HFFc6 (cell line): ENCODE measurements at places on chromosomes 1 and 21. TPM values are rescaled to one million over a fixed set of nuclear protein-coding genes. Genes with fewer than 3 reads are reported as not detected.

Gene KCTD3
- 24.2 to 28.1 TPM (median 27.4 TPM) in 3 replicates for total RNA-seq

Gene ITGB2
- total RNA-seq = 0.45 to 0.69 TPM in 2 of 3 replicates, not detected in the other

Gene S100A7
- total RNA-seq = not detected in 3 replicates

DNA sequence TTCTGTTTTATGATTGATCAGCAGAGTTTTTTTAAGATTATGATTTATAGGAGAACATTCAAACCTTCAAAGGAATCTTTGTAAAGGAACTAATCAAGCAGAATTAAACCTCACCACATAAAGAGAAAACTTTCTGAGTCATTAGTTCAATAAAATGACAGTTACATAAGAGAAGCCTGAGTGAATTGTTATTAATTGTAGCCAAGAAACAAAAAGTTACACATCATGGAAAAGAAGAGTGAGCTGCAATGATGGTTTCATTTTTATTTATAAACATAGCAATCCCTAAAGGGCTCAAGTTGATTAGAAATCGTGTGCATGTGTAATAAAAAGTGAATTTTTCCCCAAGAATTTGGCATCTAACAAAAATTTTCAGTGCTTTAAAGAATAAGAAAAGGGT, 731.4 kb downstream of the LTN1 start:
- DNase-seq = no peak

- no peak for DNase-seq
Observed at GRCh38 chr1:5731110-5731423, 261.2 kb downstream of the NPHP4 start.

Gene SLFNL1
- total RNA-seq = 0.11 TPM in 1 of 2 replicates, not detected in the other

GRCh38 chr1:41013796-41014195, 7.7 kb downstream of the SLFNL1 start:
- DNase-seq = no peak

GRCh38 chr1:205583461-205584130, 48.2 kb downstream of the ELK4 start:
- DNase-seq = no peak

Gene RGS5
- total RNA-seq = 3.6 to 8.2 TPM (median 5.3 TPM) in 3 replicates

- DNase-seq = no peak
Observed at GRCh38 chr1:161770250-161770649, 4.1 kb downstream of the ATF6 start.

GRCh38 chr1:208093754-208094719, 150.1 kb downstream of the PLXNA2 start:
- DNase-seq = peak; percentile 90

DNA sequence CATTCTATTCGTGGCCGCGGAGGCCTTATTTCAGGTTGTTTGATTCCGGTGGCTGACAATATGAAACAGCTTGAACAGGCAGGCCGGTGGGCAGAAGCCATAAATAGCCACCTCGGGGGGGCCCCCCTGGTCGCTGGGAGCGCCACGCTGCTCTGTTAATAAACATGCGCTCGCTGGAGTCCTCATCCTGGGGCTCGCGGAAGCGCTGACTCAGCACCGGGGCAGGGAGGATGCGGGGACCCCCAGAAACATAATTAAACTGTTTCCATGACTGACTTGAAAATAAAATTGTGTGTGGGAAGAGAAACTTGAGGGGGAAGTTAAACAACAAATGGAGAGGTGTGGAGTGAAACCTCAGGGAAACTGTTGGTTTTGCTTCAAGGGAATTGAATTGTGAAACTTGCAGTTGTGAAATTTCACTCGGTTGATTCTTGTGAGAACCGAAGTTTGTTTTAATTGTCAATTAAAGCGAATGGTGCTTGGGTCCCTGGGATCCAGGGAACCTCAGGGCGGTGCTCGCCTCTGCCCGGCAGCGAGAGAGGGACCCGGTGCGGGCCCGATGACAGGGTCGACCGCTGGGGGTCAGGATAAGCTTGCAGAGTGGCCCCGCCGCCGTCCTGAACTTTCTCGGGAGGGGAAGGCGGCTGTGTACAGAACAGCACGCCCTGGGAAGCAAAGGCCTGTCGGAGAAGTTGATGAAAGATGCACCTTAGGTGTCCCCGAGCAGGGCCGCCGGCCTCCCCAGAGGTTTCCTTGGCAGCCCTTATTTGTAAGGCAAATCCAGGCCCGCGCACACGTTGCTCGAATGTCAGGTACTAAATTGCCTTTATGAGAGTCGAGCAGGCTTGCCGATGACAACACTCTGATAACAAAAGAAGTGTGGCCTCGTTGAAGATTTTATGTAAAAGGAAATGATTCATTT, 176.9 kb upstream of the LMO4 start:
- DNase-seq = no peak

GRCh38 chr1:33267468-33268205, 11.3 kb downstream of the ZNF362 start:
- no peak for DNase-seq

DNA sequence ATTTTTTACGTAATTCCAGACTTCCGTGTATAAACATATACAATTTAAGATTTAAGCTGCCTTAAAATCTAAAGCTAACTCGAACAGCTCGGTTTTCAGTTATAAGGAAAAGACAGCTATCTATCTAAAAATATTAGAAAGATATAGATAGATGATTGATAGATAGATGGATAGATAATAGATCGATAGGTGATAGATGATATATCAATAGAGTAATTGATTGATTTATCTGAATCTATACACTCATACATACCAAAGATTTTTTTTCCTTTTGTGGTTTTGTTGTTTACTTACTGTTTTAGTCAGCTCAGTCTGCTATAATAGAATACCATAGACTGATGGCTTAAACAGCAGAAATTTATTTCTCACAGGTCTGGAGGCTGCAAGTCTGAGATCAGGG, 278.5 kb upstream of the PLD5 start:
- DNase-seq = no peak

Gene SMPDL3B
- not detected in 3 replicates for total RNA-seq

GRCh38 chr21:29403922-29404538, 105.3 kb downstream of the BACH1 start:
- no peak for DNase-seq

GRCh38 chr1:219283541-219283940, 109.9 kb downstream of the LYPLAL1 start:
- peak; percentile 18 for DNase-seq
